ENCODE measurements at places on chromosomes 13 and 19.

DNA sequence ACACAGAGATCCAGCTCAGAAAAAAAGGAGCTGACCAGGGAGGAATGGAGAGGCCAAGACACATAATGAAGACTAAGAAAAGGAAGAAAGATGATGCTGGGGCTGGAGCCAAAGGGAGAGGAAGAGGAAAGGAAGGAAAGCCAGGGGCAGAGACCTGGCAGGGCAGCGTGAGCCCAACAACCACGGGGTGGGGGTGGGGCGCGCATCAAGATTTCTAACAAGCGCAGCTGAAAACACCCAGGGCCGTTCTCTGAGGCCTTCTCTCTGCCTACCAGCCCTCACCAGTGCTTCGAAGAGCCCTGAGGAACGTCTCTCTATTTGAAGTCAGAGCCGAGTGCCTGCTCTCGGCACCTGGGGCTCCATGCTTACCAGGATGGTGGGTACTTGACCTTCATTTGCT lies 23.6 kb upstream of the POU2F2 start:
- no peak for DNase-seq

GRCh38 chr13:76764916-76765315 lies 121.3 kb downstream of the KCTD12 start:
- DNase-seq: no peak

DNA sequence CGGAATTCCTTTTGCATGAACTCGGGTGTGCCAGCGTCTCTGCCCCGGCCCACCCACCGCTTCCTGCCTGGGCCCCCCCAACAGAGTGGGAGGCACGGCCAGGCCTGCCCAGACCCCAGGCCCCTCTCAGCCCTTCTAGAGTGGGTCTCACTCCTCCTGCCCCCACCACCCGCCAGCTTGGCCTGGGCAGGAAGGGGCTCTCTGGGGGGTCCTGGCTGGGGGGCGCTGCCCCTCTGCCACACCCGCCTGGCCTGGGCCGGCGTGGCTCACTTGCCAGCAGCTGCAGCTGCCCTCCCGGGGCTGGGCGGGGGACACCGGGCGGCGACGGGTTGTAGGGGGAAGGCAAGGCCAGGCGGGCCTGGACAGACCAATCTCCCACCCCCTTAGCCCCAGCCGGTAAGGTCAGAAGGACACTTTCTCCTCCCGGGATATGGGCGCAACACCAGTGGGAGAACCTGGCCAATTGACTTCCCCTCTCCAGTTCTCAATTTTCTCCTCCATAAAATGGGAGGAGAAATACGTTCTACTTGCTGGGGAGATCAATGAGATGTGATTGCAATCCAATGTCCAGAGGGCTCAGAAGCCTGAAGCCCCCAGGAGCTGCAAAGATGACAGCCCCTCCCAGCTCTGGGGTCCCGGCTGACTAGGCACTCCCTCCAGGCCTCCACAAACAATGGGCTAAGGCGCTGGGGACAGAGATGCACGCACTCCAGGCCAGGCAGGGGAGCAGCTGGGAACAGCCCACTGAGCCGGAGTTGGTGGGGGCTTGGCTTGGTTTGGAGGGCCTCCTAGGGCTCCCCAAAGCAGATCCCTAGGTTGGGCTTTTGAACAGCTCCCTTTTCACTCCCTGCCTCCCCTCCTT lies 2.4 kb downstream of the CRLF1 start:
- DNase-seq: no peak

GRCh38 chr13:54356209-54356608 lies 1327.6 kb downstream of the OLFM4 start:
- DNase-seq: no peak

DNA sequence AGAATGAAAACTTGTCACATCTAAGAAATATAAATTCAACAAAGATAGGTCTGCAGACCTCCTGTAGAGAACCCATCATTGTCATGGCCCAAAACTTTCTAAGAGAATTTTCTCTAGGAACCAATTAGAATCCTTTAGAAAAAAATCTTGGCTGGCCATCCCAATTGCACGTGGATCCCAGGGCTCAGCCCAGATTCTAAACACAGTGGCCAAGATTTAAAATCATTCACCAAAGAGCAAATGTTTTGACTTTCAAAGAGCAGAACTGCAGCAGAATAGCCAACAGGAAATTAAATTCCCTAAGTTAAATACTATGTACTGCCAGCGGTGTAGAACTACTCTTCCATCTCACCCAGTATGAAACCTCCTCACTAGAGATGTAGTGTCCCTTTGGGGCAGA lies 21.3 kb downstream of the IPO5 start:
- DNase-seq: peak; percentile 11

DNA sequence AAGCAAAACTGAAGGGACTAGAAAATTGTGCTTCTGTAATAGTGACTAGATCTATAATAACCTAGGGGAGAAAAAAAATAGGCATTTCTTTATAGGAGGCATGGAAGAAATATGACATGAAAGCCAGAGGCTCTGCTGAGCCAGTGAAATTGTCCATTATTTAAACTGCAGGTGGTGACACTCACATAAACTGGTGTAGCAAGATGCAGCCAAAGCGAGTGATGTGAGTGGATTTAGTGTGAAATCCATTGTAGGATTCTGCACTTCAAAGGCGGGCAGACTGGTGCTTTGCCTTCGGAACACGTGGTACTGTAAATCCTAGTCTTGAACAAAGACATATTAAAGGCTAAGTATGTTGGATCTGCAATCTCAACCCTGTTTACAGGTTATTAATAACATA lies 361.9 kb downstream of the TBC1D4 start:
- DNase-seq: no peak

DNA sequence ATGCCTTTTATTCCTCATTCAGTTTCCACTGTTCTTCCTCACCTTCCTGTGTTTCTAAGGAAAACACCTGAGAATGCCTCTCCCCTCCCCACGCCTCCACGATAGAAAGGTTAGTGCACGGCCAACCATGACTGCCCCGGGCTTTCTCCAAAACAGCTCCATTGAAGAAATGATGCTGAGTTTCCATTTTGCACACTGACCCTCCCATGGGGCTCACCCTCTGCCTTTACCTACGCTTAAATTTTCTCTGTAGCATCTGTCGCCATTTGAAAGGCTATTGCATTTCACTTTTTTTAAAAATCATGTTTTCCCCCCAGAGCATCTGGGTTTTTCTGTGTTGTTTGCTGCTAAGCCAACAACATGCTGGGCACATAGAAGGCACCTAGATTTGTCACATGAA lies 48.2 kb downstream of the ABCC4 start:
- no peak for DNase-seq

GRCh38 chr19:45913874-45914830 lies at the start of gene NANOS2:
TSS of gene NANOS2 (minus strand) at chr19:45914778. CDS start at chr19:45914693, 85 bp downstream.
- no peak for DNase-seq

DNA sequence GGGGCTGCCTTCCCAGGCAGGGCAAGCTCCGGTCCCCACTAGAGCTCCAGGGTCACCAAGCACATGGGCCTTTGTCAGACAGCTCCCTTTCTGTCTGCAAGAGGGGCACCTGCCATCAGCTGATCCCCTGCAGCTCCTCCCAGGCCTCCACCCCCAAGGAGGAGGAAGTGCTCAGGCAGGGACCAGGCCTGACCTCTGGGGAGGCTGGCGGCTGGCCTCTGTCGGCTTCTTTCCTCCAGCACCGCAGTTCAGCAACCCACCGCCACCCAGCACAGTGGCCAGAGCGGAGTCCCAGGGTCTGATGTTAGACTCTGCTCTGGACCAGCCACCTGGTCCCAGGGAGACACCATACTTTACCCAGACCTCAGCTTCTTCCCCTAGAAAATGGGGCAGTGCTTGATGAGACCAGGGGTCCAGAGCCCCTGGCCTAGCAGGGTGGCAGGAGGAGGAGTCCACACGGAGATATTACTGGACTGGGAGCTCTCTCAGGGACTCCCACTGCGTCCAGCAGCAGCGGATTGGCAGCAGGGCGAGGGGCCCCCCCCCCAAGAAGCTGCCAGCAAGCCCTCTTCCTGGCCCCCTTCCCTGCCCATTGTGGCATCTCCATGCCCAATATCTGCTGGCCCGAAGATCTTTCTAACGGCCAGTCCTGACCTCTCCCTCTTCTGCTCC lies 24.1 kb downstream of the NKPD1 start:
- no peak for DNase-seq

DNA sequence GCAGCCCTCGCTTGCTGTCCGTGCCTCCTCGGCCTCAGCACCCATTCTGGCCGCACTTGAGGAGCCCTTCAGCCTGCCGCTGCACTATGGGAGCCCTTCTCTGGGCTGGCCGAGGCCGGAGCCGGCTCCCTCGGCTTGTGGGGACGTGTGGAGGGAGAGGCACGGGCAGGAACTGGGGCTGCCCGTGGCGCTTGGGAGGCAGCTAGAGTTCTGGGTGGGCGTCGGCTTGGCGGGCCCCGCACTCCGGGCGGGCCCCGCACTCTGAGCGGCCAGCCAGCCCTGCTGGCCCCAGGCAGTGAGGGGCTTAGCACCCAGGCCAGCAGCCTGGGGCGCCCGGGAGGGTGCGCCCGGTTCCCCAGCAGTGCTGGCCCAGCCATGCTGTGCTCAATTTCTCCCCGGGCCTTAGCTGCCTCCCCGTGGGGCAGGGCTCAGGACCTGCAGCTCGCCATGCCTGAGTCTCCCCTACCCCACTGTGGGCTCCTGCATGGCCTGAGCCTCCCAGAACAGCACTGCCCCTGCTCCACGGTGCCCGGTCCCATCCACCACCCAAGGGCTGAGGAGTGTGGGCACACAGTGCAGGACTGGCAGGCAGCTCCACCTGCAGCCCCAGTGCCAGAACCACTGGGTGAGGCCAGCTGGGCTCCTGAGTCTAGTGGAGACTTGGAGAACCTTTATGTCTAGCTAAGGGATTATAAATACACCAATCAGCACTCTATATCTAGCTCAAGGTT lies 240.0 kb upstream of the PRR20A start:
- DNase-seq: no peak

DNA sequence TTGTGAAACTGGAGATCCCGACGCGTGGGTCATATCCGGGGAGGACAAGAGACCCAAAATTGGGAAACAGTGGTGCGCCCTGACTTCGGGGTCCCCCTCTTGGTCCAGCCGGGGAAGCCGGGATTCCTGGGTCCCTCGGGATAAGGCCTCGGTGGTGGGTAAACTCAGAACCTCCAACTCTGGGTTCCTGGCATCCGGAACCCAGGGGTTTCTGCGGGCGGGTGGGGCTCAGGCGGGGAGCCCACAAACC lies 688 bp downstream of the ZFP36 start:
- DNase-seq: no peak

GRCh38 chr19:35860436-35860817 lies 3.7 kb downstream of the KIRREL2 start:
- no peak for DNase-seq

DNA sequence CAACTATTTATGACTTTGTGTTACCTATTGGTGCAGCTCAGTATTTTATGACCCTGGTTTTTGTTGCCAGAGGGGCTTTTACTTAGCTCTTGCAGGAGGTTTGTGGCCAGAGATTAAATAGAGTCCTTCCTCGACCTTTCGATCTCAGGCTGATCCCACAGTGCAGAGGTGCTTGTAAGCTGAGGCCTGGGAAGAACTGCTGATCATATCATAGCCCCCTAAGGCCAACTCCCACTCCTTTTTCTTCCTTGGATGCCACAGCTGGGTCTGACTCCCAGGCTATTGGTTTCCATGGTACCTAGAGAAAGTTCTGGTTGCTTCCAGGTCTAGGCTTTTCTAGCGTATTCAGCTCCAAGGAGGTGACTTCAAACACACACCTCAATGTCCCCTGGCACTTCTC lies 324.9 kb downstream of the FOXO1 start:
- DNase-seq: no peak
